ENCODE measurements at places on chromosomes 6 and 20. TPM values are rescaled to one million over a fixed set of nuclear protein-coding genes. Genes with fewer than 3 reads are reported as not detected.

- DNase-seq = no peak
These were observed 409.6 kb downstream of the GRIK2 start for GRCh38 chr6:101803136-101803535.

GRCh38 chr20:14685183-14685582 lies 347.8 kb upstream of the FLRT3 start:
- DNase-seq = no peak

The FLRT3 gene
- 26.7 TPM for total RNA-seq

DNA sequence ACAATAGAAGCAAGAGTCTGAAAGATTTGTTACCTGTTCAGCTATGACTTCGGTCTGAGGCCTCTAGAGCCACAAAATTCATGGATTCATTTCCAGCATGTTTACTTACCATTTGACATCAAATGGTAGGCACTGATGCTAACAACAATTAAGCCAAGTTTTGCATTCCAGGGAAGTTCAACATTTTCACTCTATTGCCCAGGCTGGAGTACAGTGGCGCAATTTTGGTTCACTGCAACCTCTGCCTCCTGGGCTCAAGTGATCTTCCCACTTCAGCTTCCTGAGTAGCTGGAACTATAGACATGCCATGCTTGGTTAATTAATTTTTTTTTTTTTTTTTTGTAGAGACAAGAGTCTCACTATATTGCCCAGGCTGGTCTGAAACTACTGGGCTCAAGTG lies 114.1 kb upstream of the SGK1 start:
- no peak for DNase-seq

GRCh38 chr6:80435457-80435856 lies 329.0 kb downstream of the BCKDHB start:
- no peak for DNase-seq

- DNase-seq = no peak
These were observed 55.0 kb upstream of the PCSK2 start for GRCh38 chr20:17171746-17172280.

DNA sequence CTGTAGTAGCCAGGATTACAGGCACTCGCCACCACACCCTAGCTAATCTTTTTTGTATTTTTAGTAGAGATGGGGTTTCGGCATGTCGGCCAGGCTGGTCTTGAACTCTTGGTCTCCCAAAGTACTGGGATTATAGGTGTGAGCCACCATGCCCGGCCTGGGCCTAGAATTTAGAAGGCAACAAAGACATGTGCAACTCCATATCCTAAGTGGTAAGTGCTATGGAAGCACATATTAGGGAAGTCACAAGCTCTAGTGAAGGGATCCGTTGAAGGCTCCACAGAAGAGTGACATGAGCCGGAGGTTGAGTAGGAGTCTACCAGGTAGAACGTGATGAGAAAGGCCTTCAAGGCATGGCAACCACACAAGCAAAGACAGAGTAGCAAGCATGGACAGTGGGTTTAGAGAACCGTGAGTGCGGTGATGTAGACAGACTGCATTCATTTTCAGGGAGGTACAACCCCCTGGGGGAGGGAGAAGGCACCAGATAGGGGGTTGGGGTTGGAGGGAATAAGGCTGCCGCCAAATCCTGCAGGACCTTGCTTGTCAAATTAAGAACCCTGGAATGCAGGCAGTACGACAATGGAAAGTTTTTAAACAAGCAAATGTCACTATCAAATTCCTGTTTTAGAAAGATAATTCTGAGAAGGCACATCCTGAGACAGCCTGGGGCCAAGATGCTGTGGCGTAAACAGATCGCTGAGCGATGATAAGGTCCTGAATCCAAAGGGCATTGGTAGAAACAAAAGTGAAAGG lies 50.2 kb downstream of the ARHGAP18 start:
- no peak for DNase-seq

GRCh38 chr6:132399376-132400074 lies 1.8 kb downstream of the MOXD1 start:
- no peak for DNase-seq

The ALDH5A1 gene
- total RNA-seq = 12.0 TPM

- DNase-seq = no peak
These were observed 23.2 kb upstream of the AHI1 start for GRCh38 chr6:135520781-135521180.

The TFAP2B gene
- 0.22 TPM for total RNA-seq

- DNase-seq = no peak
These were observed 216.5 kb upstream of the FLRT3 start for GRCh38 chr20:14553774-14554534.

DNA sequence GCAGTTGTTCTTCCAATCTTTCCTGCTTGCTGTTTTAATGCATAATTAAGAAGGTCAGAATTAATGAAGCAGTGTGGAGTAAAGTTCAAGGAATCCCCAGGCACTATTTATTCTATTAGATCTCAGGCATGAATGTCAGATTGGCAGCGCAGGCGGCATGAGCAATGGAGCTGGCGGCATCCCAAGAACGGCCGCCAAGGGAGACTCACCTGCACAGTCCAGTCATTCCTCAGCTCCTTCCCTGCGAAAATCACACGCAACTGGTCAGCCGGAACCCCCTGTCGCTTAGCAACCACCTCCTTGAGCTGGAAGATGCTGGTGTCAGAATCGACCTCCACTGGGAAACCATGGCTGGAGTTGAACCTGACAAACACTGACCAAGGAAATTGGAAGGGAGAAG lies 284.5 kb downstream of the PRKN start:
- DNase-seq = no peak

The SGK2 gene
- 0.87 TPM for total RNA-seq

GRCh38 chr20:63883201-63883593 lies 11.7 kb upstream of the DNAJC5 start:
- no peak for DNase-seq

DNA sequence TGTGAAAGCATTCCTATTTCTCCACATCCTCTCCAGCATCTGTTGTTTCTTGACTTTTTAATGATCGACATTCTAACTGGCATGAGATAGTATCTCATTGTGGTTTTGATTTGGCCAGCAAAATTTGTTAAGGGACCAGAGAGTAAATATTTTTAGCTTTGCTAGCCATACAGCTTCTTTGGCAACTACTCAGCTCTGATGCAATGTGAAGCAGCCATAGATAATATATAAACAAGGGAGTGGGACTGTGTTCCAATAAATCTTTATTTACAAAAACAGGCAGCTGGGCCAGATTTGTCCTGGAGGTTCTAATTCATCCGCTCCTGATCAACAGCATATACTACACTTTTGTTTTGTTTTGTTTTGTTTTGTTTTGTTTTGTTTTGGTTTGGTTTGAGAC lies 202.9 kb downstream of the ZNF217 start:
- DNase-seq = no peak

The DEF6 gene
- total RNA-seq = 7.6 TPM

The C20orf144 gene
- not detected for total RNA-seq

DNA sequence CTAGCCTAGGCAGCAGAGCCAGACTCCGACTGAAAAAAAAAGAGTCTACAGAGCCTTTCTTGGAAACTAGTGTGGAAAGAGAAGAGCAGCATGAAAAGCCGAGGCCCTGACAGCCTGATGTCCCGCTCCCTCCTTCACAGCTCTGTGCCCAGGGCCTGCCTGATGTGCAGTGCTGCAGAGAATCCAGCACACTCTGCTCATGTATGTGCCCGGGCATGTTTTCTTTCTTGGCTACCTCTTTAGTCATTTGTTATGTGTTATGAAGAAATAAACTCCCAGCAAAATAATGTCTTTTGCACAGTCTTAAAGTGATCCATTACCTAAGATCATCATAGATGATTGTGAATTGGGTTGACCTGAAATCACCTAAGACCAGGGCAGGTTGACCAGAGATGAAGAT lies 78.1 kb upstream of the EZR start:
- no peak for DNase-seq

GRCh38 chr20:54257071-54257816 lies 49.4 kb downstream of the PFDN4 start:
- DNase-seq = no peak

The BMP2 gene
- 9.6 TPM for total RNA-seq

- DNase-seq = no peak
These were observed 67.0 kb downstream of the ABHD12 start for GRCh38 chr20:25323496-25324246.

Measured in tibial nerve (tissue), 4 donors.